Heart right ventricle (tissue), 16 donors: ENCODE measurements at places on chromosomes 11 and 22. TPM values are rescaled to one million over a fixed set of nuclear protein-coding genes. Genes with fewer than 3 reads are reported as not detected.

The CACNA1I gene
- under 0.01 TPM for polyA plus RNA-seq

The LMO1 gene
- 0.55 TPM for polyA plus RNA-seq

The ASPHD2 gene
- polyA plus RNA-seq = 0.19 TPM

The CARD10 gene
- 14.8 TPM for polyA plus RNA-seq

The SLC43A3 gene
- polyA plus RNA-seq = 16.6 TPM

The SMIM38 gene
- 0.22 TPM for polyA plus RNA-seq

The CSTPP1 gene
- polyA plus RNA-seq = 26.7 TPM

The TPST2 gene
- 41.5 TPM for polyA plus RNA-seq

The CBLIF gene
- polyA plus RNA-seq = not detected

The RASL10A gene
- polyA plus RNA-seq = 3.8 TPM

The RFPL2 gene
- 0.03 TPM for polyA plus RNA-seq

The GTSE1 gene
- 0.33 TPM for polyA plus RNA-seq

The APOL5 gene
- 0.06 TPM for polyA plus RNA-seq

The ART1 gene
- polyA plus RNA-seq = not detected

The GUCY1A2 gene
- 2.3 TPM for polyA plus RNA-seq

The APOA5 gene
- polyA plus RNA-seq = not detected

The MYOD1 gene
- not detected for polyA plus RNA-seq

The MN1 gene
- polyA plus RNA-seq = 2.3 TPM

The BAIAP2L2 gene
- polyA plus RNA-seq = 0.37 TPM

The MUC6 gene
- 0.07 TPM for polyA plus RNA-seq

The P4HA3 gene
- polyA plus RNA-seq = 0.59 TPM
